ENCODE measurements at places on chromosomes 1 and 21.
A peak's percentile ranks its signal among the peaks of the same experiment; 100 is the strongest.

GRCh38 chr1:159077120-159077961 lies 775 bp upstream of the AIM2 start:
- peak; percentile 83 for DNase-seq

DNA sequence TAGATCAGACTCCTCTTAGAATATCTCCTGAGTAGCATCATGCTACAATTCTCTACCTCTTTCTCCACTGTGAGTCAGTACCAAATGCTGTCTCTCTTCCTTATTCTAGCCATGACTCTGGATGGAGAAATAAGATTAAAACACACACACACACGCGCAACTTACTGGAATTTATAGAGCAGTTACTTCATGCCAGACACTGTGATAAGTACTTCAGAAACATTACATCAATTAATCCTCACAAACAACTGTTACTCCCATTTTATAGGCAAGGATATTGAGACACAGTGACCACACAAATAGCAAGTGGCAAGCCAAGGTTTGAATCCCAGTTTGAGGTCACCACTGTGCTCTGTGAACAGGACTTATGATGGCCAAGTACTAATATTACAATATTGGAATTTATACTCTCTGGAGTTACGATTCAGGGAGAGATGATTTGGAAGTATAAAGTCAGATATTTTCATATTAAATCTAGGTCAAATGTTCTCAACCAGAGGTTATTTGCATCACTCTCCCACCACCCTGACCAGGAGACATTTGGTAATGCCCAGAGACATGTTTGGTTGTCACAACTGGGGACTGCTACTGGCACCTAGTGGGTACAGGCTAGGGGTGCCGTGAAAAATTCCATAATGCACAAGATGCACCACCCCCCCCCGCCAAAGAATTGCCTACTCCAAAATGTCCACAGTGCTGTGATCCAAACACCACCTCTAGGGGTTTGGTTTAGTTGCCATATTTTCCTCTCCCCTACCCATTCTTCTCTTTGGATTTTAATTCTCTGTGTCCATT lies 221.6 kb downstream of the LTN1 start:
- no peak for DNase-seq

DNA sequence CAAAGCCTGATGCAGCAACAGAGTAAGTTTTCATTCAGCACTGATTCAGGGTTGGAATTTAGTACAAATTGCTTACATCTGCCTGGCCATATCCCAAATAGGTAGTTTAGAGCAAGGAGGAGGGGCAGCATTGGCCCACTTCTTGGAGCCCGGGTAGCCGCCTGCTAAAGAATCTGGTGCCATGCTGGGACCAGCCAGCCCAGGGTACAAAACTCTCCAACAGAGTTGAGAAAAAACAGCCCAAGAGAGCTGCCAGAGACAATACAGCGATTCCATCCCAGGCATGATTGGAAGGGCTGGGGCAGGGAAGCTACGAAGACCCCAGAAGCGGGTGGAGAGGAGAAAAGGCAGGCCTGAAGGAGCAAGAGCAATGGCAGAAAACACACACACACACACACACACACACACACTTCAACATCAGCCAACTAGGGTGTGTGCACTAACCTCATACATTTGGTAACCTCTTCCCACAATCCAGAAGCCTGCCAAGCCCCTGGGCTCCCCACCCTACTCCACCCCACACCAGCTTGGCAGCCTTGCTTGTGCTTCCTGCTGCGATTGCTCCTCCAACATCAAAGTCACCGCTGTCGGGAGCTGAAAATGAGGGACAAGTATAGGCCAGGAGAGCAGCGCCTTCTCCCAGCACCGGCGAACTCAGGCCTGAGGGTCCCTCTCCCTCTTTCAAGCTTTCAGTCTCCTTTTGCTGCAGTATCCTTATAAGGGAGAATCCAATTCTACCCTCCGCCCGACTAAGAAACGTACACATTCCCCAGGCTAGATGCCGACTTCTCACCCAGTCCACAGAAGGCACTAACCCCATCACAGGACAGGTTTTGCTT lies 1.2 kb downstream of the PIK3C2B start:
- DNase-seq, result no peak

GRCh38 chr1:231359113-231359512 lies 21.0 kb downstream of the SPRTN start:
- no peak for DNase-seq

GRCh38 chr1:66563094-66563800 lies 29.3 kb downstream of the SGIP1 start:
- DNase-seq, result no peak

- DNase-seq, result no peak
Observed at GRCh38 chr1:90067194-90067931, 72.5 kb downstream of the ZNF326 start.
